Karpas-422 (cell line): ENCODE measurements at places on chromosomes 2 and 18.

GRCh38 chr2:32168513-32168912 is 2.8 kb downstream of the SLC30A6 start:
- peak; percentile 52 for DNase-seq

GRCh38 chr2:97945791-97946190 is 50.0 kb downstream of the TMEM131 start:
- DNase-seq: no peak

DNA sequence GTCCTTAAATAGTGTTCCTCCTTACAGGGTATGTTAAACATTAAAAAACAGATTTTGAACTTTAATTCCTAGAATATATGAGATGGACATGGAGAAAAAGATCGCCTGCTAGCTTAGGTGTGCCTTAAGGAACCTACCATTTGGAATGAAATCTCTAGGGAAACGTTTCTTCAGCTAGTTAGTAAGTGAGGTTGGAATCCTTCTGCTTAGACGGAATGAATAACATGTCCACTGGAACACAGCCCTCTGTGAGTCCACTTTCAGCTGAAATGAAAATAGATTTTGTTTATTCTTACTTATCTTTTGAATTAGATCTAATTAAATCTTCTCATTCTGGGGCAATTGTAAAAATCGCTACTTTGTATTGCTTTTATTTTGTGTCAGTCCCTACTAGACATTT is 28.4 kb downstream of the NAB1 start:
- DNase-seq: no peak

GRCh38 chr2:5925604-5926003 is 233.4 kb downstream of the SOX11 start:
- no peak for DNase-seq

- no peak for DNase-seq
Observed at GRCh38 chr18:74453016-74453566, 4.0 kb downstream of the DIPK1C start.

DNA sequence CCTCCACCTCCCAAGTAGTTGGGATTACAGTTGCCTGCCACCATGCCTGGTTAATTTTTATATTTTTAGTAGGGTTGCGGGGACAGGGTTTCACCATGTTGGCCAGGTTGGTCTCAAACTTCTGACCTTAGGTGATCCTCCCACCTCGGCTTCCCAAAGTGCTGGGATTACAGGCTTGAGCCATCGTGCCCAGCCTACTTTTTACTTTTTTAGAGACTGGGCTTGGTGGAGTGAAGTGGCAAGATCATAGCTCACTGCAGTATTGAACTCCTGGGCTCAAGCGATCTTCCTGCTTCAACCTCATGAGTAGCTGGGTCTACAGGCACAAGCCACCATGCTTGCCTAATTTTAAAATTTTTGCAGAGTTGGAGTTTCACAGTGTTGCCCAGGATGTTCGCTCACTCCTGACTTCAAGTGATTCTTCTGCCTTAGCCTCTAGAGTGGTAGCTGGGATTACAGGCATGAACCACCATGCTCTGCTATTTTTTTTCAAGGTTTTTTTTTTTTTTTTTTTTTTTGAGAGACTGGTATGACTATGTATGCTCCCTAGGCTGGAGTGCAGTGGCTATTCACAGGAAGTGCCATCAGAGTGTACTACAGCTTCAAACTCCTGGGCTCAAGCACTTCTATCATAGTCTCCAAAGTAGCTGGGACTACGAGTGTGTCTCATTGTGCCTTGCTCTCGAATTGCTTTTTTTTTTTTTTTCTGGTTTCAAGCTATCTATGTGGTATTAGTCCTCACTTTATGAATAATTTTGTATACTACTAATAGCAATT is 11.9 kb downstream of the MSH2 start:
- DNase-seq: peak; percentile 47

DNA sequence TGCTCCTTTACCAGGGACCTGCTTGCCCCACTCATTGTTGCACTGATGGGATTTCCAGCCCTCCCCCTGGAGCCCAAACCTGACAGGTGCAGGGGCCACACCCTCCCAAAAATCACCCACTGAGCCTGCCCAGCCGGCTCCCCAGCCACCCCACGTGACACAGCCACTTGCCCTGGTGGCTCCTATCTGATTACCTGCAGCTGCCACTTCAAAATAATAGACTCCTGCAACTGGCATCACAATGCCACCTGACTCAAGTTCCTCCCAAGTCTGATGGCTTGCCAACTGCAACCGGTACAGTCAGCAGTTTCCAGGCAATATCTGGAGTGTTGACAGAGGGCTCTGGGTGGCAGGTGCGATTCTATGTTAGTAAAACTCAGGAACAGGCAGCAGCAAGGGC is 66.2 kb downstream of the CRACDL start:
- no peak for DNase-seq

GRCh38 chr2:171587567-171587966 is 65.3 kb downstream of the CYBRD1 start:
- DNase-seq: no peak

DNA sequence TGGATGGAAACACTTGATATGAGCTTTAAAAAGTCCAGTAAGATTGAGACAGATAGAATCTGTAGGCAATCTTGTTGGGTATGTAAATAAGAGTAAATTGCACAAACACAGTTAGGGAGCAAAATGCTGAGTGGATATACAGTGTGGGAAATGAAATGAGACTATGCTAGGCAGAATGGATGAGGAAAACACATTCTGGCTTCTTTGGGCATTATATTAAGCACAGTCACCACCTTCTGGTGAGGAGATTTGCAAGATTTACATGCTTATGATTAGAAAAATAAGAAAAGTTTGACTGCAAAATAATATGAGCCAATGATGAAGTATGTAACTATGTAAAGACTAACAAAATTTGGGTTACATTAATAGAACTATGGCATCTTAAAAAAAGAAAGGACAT is 2165.0 kb upstream of the CELF4 start:
- DNase-seq: no peak
